Retinal pigment epithelial cell (primary cell): ENCODE measurements at places on chromosomes 7 and 10.

DNA sequence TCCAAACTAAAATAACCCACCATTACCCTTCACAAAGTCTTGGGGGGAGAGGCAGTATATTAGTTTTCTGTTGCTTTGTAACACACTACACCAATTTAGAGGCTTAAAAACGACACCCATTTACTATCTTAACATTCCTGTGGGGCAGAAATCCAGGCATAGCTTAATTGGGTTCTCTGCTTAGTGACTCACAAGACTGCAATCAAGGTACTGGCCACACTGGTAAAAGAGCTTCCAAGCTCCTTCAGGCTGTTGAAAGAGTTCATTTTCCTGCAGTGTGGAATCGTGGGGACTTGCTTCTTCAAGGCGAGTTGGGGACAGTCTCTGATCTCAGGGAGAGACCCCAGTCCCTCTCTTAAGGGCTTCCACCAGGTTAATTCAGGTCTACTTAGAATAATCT is 139.1 kb downstream of the XPNPEP1 start:
- DNase-seq = peak; percentile 5

GRCh38 chr7:112007185-112007584 is 199.0 kb downstream of the DOCK4 start:
- no peak for DNase-seq

- no peak for DNase-seq
Measured at GRCh38 chr7:112009081-112009480, 197.1 kb downstream of the DOCK4 start.

DNA sequence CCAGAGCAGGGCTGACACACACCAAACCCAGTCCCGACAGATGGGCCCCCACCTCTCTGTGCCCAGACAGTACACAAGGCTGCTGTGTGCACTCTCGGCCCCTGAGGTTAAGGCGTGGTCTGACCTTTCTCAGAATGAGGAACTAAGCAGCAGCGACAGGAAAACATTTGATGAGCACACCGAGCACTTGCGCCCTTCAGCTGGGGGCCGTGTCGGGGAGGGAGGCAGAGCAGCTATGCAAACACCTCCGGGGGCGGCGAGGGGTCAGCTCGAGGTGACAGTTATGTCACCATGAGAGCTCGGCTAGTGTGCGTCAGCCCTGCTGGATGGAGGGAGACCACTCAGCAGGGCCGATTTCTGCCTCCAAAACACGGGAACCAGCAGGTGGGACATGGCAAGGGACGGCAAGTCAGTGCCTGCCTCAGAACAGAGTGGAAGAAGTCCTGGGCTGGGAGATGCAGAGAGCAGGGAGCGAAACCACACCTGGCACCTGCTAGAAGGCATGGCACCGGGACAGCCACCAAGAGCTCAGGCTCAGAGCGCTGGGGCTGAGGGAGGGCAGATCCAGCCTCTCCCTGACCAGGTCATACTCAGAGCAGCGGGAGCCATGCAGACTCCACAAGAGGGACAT is 57.4 kb downstream of the CHST15 start:
- no peak for DNase-seq

- no peak for DNase-seq
Measured at GRCh38 chr10:100327007-100327717, 2.9 kb downstream of the PKD2L1 start.
